ENCODE measurements at places on chromosomes 12 and 14. TPM values are rescaled to one million over a fixed set of nuclear protein-coding genes. Genes with fewer than 3 reads are reported as not detected.

GRCh38 chr14:69473946-69474345 is 10.6 kb upstream of the PLEKHD1 start:
- no peak for DNase-seq

DNA sequence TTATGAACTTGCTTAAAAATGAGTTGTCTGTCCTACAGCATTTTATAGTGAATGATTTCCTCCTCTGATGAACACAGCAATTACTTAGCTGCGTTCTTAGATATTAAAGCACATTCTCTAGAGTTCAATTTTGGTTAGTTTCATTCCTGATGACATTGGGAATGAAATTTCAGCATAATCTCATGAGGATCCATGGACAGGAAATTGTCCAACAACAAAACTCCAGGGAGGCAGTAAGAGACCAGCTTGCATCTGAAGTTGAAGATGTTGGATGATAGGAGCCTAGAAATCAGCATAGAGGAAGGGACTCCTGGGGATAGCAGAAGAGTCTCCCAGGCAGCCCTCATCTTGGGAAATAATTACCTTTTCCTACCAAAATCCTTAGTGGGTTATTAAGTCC is 128.7 kb upstream of the RAP1B start:
- DNase-seq = no peak

- no peak for DNase-seq
Observed at GRCh38 chr12:127381043-127381668, 885.8 kb upstream of the TMEM132C start.

GRCh38 chr12:52280319-52280795 is 5.9 kb downstream of the KRT86 start:
- DNase-seq = peak; percentile 57

GRCh38 chr12:123614110-123614509 is 12.2 kb downstream of the DDX55 start:
- no peak for DNase-seq

DNA sequence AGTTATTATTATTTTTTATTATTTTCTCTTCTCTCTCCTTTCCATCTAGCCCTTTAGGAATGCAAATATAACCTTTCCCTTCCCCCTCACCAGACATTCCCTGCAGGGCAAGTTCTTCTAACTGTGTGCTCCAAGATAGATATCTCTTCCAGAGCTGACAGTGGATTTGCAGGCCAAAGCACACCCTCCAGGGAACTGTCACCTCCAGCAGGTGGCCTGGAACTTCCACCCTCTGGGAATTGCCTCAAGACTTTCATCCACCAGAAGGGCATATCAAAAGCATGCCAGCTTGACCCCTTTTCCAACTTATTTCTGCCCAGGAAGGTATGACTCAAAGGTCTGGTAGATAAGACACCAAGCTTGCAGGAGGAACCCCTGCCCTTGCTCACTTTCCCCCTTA is 13.6 kb upstream of the KCNA5 start:
- no peak for DNase-seq

DNA sequence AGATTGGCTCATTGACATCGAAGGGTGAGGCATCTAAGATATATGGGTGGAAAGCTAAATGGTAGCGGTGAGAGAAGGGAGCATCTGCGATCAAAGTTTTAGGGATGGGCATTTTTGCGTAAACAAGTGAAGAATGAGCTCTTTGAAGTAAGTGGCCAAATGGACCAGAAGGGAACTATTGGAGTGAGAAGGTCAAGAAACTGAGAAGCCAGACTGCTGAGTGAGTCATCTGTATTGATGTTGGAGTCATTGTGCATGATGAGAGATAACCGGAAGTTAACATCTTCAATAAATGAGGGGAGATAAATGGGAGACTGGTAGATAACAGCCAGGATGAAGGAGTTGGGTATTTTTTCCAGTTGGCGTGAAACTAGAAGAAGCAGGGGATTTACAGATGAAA is 271.9 kb upstream of the PDE3A start:
- no peak for DNase-seq

DNA sequence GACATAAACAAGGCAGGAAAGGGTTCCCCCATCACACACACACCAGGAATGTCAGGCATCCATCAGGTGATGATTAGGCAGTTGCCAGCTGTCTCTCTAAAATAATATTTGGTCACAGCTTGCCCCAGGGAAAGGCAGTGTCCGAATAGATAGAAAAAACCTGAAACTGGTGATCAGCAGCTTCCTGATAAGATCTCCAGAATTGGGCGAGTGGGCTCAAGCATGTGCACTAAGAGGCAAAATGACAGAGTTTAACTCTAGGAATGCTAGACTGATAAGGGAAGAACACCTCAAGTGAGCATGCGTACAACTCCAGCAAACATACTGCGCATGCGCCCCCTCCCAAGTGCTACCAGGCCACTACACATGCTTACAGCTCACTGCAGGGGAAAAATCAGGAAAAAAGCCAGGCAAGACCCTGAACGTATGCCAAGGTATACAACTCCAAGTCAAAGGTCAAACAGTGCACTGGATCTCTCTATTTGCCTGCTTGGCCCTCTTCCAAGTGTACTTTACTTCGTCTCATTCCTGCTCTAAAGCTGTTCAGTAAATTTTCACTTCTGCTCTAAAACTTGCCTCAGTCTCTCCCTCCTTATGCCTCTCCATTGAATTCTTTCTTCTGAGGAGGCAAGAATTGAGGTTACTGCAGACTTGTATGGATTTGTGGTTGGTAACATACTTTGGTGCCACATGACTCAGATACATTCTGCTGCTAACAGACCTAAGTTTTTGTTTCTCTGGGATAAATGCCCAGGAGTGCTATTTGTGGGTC is 73.5 kb upstream of the VASH1 start:
- no peak for DNase-seq

DNA sequence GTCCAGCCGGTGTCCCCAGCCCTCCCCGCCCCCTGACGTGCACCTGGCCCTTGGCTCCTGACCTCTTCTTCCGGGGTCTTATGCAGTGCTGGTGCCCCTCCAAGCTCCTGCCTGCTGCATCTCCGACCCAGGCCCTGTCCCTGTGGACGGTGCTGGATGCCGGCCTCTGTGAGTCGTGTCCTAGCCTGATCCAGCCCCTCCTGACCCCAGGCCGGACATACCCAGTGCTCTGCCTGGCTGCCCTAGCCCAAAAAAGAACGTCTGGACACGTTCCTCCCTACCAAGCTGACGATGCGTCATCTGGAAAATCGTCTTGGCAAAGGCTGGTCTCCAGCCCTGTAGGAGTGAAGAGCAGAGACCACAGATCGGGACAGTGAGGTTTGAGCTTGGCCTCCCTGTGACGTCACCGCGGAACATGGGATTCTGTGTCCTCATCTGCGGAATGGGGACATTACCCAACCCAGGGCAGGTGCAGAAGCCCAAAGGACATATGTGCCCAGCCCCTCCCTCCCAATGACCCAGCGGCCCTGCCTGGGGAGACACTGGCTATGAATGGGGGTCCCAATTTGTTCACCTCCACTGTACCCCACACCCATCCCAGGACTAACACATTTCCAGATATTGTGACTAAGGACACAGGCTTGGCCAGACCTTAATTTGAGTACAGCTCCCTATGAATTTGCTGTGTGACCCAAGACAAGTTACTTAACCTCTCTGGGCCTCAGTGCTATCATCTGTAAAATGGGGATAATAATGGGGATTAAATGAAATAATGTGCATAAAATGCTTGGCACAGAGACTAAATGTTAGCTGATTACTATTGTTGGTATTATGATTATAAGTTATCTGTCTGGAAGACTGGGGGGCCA is 51.0 kb upstream of the BCL11B start:
- DNase-seq = no peak

DNA sequence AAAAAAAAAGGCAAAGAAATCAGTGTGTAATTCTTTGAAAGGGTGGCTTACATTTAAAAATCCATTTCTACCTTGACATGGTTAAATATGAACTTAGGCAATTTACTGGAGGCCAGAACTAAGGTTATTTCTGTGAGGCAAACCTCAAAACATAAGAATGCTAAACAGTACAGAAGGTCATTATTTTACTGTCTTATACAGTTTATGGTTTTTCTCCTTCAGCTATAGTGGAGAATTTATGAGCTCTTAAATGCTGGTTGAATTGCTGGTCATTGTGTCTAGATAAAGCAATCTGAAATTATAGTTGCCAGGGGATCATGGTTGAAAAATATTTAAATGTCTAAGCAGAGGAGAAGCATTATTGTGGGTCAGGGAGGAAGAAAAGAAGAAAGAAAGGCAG is 70.5 kb downstream of the TRIM9 start:
- no peak for DNase-seq

DNA sequence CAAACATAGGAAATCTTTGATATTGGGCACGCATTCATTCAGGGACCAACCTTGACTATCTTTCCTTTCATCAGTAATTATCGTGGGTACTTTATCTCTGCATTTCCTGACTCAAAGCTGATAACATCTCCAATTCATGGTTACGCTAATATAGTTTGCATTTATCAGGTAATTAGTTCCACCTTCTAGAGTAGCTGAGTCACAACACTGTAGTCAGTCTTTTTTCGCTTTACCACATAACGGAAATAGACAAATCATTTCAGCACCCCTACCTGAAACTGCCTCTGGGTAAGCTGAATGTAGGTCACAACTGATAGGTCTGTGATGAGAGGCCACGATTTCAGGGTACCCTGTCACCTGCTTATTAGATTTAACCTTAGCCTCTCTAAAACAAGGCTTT is 36.7 kb upstream of the IL22 start:
- DNase-seq = no peak

DNA sequence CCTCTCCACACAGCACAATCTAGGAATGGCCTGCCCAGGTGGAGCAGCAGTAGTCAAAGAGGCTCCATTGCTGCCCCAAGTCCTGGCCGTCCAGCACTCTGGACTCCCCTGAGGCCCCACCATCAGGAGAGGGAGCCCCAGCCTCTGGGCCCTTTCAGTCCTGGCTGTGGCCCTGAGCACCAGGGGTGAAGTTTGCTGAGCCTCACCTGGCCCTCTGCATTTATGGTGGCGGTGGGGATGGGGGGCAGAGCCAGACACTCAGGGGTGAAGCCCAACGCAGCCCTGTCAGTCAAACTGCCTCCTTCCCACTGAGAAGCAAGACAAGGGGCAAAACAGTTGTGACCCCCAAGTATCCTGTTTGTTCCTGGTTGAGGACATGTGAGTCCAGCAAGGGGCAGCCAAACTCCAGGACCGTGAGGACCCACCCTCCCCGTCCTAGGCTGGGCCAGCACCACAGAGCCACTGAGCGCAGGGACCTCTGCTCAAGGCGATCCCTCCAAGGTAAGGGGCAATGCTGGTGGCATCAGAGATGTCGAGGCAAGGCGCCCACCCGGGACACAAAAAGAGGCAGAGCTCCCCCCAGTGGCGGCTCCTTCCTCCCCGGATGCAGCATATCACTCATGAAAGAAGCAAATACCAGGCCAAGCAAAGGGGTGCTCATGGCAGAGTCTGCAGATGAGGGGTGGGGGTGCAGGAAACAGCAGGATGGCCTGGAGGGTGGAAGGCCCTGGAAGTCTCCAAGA is 4.8 kb upstream of the AMN start:
- no peak for DNase-seq

GRCh38 chr12:14777271-14777670 is 26.0 kb downstream of the WBP11 start:
- DNase-seq = no peak

- no peak for DNase-seq
Observed at GRCh38 chr12:49541911-49542505, 3.2 kb downstream of the KCNH3 start.

DNA sequence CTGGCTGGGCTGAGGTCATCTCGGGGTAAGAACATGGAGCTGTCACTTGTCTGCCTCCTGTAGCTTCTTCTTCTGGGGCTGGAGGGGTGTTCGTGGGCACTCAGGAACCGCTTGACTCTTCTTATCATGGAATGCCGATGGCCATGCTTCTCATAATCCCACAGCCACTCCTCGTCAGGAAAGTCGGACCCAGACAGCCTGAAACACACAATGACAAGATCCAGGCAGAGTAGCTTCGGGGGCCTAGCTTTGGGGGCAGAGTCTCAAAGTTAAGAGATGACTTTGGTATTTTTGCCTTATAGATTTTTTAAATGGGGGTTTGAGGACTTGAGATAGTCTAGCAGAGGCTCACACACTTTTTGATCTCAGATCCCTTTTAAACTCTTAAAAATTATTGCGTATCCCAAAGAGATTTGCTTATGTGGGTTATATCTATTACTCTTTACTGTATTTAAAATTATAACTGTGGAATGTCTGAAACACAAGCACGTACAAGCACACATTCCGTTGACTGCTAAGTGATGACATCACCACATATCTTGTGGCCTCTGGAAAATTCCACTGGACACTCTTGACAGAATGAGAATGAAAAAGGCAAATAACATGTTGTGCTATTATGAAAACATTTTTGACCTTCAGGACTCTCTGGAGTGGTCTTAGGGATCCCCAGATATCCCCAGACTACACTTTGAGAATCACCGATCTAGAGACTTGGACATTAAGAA is 43.3 kb downstream of the BEST3 start:
- DNase-seq = peak; percentile 21

DNA sequence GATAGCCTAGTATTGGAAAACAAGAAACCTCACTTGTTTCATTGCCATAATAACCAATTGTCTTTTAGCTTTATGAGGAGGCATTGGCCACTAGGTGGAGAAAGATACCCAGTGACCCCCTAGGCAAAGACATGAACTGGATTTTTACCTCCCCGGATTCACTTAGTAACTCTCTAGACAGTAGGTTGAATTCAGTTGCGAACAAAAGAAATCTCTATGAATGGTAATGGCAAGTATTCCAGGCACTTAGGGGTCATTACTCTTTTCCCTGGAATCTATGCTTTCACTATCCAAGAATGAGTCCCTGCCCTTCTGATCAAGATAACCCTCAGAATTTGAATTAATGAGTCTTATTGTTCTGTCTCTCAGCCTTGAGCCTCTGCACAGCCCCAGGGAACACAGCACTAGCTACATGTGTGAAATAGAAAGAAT is 29.5 kb upstream of the RHOJ start:
- DNase-seq = peak; percentile 17

DNA sequence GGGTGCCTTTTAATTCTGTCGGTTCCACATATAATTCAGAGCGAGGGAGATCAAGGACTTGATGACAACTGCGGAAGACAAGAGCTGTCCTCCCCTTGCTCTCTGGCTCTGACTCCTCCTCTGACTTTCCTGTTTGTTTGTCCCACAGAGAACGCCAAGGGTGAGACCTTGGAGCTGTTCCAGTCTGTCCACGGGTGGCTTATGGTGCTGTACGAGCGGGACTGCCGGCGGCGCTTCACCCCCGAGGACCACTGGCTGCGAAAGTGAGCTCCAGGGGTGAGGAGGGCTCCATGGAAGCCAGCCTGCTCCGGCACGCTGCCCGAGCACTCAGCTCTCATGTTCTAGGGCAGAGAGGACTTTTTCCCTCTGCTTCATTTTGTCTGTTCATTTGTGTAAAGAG is 32.8 kb downstream of the UBE3B start:
- no peak for DNase-seq

The KNTC1 gene
- polyA plus RNA-seq = 4.4 TPM

The CMA1 gene
- polyA plus RNA-seq = 2.1 TPM

The SBNO1 gene
- 7.1 TPM for polyA plus RNA-seq

The HOXC6 gene
- polyA plus RNA-seq = 0.72 TPM

The DBX2 gene
- polyA plus RNA-seq = 0.03 TPM

The HOTAIR gene
- 6.3 TPM for polyA plus RNA-seq

The PLEKHD1 gene
- polyA plus RNA-seq = 0.04 TPM

The NR1H4 gene
- 1.9 TPM for polyA plus RNA-seq

The BATF gene
- polyA plus RNA-seq = 8.9 TPM

The CRADD gene
- 29.6 TPM for polyA plus RNA-seq

The PPP4R4 gene
- polyA plus RNA-seq = 0.63 TPM

The EML1 gene
- polyA plus RNA-seq = 45.2 TPM

The RNASE1 gene
- polyA plus RNA-seq = 323 TPM

The ITGB7 gene
- polyA plus RNA-seq = 1.7 TPM

The CLEC4E gene
- polyA plus RNA-seq = 3.6 TPM
